ENCODE measurements at places on chromosomes 16 and 17. TPM values are rescaled to one million over a fixed set of nuclear protein-coding genes. Genes with fewer than 3 reads are reported as not detected.

- no peak for DNase-seq
Measured at GRCh38 chr17:17845046-17845775, 8.4 kb upstream of the SREBF1 start.

GRCh38 chr17:13885550-13885949 is 183.8 kb upstream of the COX10 start:
- DNase-seq: no peak

- no peak for DNase-seq
Measured at GRCh38 chr17:67506966-67507365, 129.9 kb downstream of the PITPNC1 start.

- no peak for DNase-seq
Measured at GRCh38 chr17:38460082-38460715, 31.9 kb downstream of the ARHGAP23 start.

GRCh38 chr17:33028778-33029177 is 37.1 kb downstream of the SPACA3 start:
- no peak for DNase-seq

DNA sequence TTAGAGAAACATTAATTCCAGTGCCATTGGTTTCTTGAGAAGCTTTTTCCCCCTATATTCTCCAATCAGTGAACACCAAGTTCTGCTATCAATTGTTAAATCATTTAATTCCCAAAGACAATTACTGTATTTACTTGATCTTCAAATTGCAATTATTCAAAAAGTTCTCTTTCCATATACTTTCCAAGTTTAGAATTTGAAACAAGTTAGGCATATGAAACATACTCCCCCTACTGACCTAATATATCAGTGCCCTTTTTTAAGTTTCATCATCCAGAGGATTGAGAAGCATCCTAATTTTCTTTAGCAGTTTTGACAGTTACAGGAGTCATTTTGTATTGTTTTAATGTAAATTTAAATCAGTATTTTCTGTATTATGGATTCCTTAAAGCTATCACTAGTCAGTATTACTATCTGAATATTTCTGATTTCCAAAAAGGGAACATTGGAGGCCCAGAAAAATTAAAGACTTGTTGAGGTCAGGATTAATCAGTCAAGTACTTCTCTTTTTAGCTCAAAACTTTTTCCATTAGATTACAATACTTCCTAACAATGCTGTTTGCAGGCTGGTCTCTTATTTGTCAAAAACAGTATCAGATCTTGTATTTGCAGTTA is 16.3 kb downstream of the MEIOC start:
- DNase-seq: no peak

DNA sequence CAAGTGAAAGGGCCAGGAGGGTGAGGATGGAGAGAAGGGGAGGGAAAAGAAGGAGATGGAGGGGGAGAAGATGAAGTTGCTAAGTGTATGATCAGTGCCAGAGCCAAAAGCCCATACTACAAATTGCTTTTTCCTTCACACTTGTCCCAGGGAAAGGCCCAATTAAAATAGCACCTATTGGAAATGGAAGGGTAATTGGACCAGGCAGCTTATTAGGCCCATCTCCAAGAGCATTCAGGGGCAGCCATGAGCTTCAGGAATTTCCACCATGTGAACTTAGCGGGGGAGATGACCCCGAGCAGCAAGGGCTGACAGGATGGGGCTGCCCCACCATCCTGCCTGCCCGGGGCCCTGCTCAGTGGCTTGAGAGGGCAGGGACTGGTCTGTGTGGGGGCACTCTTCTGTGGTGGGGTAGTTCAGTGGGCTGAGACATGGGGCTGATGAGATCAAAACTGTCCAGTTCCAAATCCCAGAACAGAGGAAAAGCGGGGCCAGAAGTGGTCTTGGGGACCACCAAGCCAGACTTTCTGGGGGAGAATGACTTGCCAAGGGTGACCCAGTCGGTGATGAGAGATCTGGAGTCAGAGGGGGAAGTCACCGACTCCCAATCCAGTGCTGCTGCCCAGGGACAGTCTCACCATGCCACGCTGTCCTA is 27.5 kb downstream of the GOSR2 start:
- DNase-seq: no peak

DNA sequence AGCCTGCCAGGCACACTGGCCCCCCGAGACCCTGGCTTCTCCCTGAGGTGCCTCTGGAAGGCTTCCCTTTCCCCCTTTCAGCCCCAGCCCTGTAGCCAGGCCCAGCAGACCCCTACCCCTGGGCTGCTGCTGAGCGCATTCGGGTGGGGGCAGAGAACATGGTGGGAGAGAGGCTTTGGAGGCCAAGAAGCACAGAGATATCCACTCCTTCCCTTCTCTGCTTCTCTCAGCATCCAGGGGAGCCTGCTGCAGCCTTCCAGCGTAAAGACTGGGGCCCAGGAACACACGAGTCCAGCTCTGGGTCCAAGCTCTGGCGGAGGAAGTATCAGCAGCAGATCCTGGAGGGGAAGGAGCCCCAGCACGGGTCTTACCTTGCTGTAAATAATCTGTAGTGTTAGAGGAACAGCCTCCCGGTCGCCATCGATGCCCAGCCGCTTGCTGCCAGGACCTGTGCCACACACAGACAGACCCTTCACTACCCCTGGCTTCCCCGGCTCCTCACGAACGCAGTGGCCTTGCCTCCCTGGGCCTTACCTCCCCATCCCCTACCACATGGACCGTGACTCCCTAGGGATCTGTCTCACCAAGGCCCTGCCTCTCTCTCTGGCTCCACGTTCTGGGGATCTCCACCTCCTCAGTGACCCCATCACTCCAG is 17.0 kb upstream of the PIK3R6 start:
- DNase-seq: no peak

- DNase-seq: no peak
Measured at GRCh38 chr17:72422204-72422504, 301.3 kb downstream of the SOX9 start.

DNA sequence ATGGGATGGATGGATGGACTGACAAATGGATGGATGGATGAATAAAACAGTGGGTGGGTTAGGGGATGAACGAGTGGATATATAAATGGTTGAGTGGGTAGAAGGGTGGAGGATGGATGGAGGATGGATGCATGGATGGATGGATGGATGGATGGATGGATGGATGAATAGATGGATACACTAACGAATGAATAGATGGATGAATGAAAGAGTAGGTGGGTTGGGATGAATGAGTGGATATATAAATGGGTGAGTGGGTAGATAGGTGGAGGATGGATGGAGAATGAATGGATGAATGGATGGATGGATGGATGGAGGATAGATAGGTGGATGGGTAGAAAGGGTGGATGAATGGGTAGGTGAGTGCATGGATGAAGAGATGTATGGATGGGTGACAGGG is 62.1 kb downstream of the CDYL2 start:
- DNase-seq: no peak

DNA sequence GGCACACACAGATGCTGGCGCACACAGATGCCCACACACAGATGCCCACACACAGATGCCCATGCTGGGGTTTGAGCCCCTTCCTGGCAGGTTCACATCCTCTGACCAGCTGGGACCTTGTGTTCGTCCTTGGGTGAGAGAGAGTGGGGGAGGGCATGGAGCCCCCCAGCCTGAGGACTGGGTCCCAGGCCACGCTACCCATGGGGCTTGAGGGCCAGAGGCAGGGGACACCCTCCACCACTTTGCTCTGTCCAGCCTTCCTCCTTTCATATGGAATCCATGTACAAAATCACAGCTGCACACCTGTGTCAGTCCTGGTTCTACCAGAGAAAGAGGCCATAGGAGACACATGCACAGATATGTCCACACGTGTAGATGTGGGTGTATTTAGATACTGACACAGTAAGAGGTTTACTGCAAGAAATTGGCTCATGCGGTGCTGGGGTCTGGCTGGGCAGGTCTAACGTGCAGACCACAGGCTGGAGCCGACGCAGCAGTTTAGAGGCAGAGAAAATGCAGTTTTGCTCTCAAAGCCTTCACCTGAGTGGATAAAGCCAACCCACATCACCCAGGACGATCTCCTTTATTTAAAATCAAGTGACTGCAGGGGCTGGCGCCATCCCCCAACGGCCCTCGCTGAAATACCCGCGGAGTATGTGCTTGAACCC is 10.8 kb downstream of the SLC22A31 start:
- DNase-seq: no peak

DNA sequence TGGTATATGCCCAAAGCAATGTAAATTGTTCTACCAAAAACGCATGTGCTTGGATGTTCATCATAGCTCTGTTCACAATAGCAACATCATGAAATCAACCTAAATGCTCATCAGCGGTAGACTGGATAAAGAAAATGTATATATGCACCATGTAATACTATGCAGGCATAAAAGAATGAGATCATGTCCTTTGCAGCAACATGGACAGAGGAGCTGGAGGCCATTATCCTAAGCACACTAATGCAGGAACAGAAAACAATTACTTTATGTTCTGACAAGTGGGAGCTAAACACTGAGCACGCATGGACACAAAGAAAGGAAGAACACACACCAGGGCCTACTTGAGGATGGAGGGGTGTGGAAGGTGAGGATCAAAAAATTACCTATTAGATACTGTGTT is 33.7 kb downstream of the TANC2 start:
- DNase-seq: no peak

- no peak for DNase-seq
Measured at GRCh38 chr17:60586288-60586974, 13.6 kb upstream of the PPM1D start.

GRCh38 chr17:69105907-69106730 is 35.6 kb downstream of the ABCA6 start:
- DNase-seq: no peak

DNA sequence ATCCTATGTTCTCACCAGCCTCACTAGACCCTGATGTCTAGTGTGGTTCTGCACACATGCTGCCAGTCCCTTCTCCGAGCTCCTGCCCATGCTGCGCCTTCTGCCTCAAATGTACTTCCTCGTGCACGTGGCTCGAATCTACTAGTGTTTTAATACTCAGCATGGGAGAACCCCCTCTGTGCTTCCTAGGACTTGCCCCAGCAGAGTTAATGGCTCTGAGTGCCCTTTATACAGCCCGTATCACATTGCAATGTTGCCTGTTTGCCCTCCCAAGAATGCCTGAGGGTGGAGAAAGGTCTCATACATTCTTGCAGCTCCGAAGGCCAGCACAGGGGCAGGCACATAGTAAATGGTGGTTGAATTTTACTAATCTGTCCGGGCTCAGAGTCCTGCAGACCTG is 190.8 kb upstream of the NLRP1 start:
- no peak for DNase-seq

- peak; percentile 93 for DNase-seq
Measured at GRCh38 chr17:8158267-8159031, 4.3 kb downstream of the VAMP2 start.

- no peak for DNase-seq
Measured at GRCh38 chr17:12512694-12513355, 152.9 kb upstream of the MYOCD start.

GRCh38 chr17:32487473-32488176 is 832 bp downstream of the CDK5R1 start:
- no peak for DNase-seq

DNA sequence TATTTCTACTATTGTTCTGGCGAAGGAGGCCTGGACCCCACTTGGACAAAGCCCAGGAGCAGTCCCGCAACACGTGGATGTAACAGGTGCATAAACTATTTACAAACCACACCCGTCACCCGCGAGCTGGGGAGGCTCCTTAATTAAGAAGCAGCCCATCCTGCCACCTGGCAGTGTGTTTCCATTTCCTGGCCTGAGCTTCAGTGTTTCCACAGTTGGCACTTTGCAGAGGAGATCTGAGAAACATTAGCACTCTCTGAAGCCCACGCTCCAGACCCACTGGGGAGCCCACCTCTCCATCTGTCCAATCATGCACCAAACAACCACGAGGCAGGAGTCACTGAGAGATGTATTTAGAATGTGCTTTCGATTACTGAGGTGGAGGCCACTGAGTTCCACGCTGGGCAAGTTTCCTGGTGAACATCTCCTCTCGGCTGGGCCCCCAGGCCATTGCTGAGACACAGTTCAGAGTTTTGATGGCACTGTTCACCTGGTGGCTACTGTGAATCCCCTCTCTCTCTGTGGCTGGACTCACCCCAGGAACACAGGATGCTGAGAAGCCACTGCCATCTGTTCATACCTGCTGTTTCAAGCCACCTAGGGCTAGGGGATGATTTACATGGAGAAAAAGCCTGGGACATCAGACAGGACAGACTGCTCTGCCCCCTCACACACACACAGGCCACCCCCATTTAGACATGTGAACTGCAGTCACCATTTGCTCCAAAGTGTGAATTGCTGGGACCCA is 129.1 kb downstream of the AIPL1 start:
- no peak for DNase-seq

- no peak for DNase-seq
Measured at GRCh38 chr16:16051132-16051531, 101.7 kb downstream of the ABCC1 start.

GRCh38 chr16:13093661-13094060 is 192.3 kb downstream of the SHISA9 start:
- no peak for DNase-seq

DNA sequence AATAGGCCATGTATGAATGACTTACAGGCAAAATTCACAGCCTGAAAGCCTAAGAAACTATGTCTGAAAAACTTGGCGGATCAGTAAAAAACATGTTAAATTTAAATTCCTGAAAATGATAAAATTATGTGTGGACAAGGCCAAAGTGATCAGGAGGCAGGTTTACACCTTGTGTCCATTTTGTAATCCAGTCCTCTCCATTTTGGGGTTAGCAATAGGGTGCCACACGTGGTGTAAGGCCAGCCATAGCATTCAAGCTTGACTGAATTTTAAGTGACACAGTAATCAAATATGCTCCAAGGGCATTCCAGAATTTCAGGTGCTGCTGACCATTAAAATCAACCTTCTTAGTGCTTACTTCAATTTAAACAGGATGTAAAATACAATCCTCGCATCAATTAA is 2.7 kb downstream of the RNF43 start:
- DNase-seq: no peak

DNA sequence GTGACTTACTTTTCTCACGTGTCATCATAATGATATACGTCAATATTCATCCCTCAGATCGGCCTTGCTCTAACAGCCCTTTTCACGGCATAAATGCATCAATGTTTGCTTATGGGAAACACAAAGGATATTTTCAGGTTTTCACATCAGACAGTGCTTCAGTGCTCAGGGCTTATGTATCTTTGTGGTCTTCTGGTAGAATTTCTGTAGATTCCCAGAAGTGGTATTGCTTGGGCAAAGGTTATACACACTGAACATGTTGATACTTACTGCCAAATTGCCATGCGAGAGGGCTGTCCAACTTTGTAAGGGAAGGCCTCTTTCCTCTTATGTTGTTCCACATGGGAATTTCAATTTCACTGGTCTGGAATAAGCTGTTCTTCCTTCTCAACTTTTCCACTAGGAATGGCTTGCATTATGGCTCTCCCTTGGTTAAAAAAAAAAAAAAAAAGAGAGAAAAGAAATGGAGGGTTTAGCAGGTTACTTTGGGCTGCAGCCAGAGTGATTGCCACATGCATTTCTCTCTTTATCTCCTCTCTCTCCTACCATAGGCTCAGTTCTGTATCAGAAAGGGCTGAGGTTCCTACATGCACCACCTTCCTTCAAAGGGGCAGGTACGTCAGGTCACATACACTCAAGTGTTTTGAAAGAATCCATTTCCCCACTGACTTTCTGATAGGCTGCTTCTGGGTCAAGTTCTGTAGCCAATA is 19.3 kb downstream of the DHODH start:
- no peak for DNase-seq

The CTRB2 gene
- total RNA-seq: 2.4 TPM

The FLCN gene
- 44.1 TPM for total RNA-seq

The NPIPB13 gene
- 2.6 TPM for total RNA-seq

The DNAH9 gene
- not detected for total RNA-seq

The TNFRSF13B gene
- total RNA-seq: not detected

The ADCY9 gene
- 43.2 TPM for total RNA-seq

The FAM222B gene
- total RNA-seq: 14.6 TPM

The SDR42E2 gene
- not detected for total RNA-seq

The STH gene
- total RNA-seq: not detected

The TGFB1I1 gene
- total RNA-seq: 22.3 TPM

The NXN gene
- total RNA-seq: 14.1 TPM

The LRRC46 gene
- 0.32 TPM for total RNA-seq

The NPLOC4 gene
- 115 TPM for total RNA-seq
